Motor neuron (in vitro differentiated cells): ENCODE measurements at places on chromosomes 1 and 21. TPM values are rescaled to one million over a fixed set of nuclear protein-coding genes. Genes with fewer than 3 reads are reported as not detected.

C2CD2 gene
- total RNA-seq, result 3.5 and 4.6 TPM in 2 replicates

RBM15 gene
- 39.1 and 48.1 TPM in 2 replicates for total RNA-seq

KRTAP19-1 gene
- not detected in 2 replicates for total RNA-seq

PRPF38B gene
- 57.1 and 61.4 TPM in 2 replicates for total RNA-seq

DVL1 gene
- 52.8 and 55.4 TPM in 2 replicates for total RNA-seq

LRRC3 gene
- total RNA-seq, result 3.0 and 3.3 TPM in 2 replicates

NTNG1 gene
- 3.7 and 22.0 TPM in 2 replicates for total RNA-seq

COL6A1 gene
- 81.3 and 81.8 TPM in 2 replicates for total RNA-seq

HCN3 gene
- 0.76 and 0.81 TPM in 2 replicates for total RNA-seq

HSPB7 gene
- 1.2 and 1.6 TPM in 2 replicates for total RNA-seq

SLAMF6 gene
- not detected in 2 replicates for total RNA-seq

STYXL2 gene
- 1.6 and 2.0 TPM in 2 replicates for total RNA-seq

HSD3B1 gene
- 1.5 and 1.9 TPM in 2 replicates for total RNA-seq

ASPM gene
- 1.1 and 1.6 TPM in 2 replicates for total RNA-seq

TDRD5 gene
- total RNA-seq, result 0.17 TPM in 1 of 2 replicates, not detected in the other

GRHL3 gene
- total RNA-seq, result 0.17 and 1.2 TPM in 2 replicates

RIPK4 gene
- 0.49 and 1.0 TPM in 2 replicates for total RNA-seq

SDCCAG8 gene
- 68.1 and 68.7 TPM in 2 replicates for total RNA-seq

HEYL gene
- total RNA-seq, result 0.16 and 0.56 TPM in 2 replicates

MMEL1 gene
- 1.6 TPM in 1 of 2 replicates, not detected in the other for total RNA-seq

KRTAP19-3 gene
- not detected in 2 replicates for total RNA-seq

TLCD4 gene
- 2.5 and 2.9 TPM in 2 replicates for total RNA-seq

TMPRSS15 gene
- 0.05 and 0.06 TPM in 2 replicates for total RNA-seq

C1orf94 gene
- 0.36 and 0.70 TPM in 2 replicates for total RNA-seq

C1QTNF12 gene
- 1.8 and 2.6 TPM in 2 replicates for total RNA-seq

PDZK1IP1 gene
- total RNA-seq, result not detected in 2 replicates

ACTL8 gene
- 1.4 and 2.2 TPM in 2 replicates for total RNA-seq

TRAF3IP3 gene
- 0.20 and 0.43 TPM in 2 replicates for total RNA-seq

TMEM82 gene
- not detected in 2 replicates for total RNA-seq

ADCY10 gene
- total RNA-seq, result 0.11 and 0.56 TPM in 2 replicates

TRIM67 gene
- 16.4 and 19.2 TPM in 2 replicates for total RNA-seq

FAM131C gene
- 1.5 and 1.7 TPM in 2 replicates for total RNA-seq
